ENCODE measurements at places on chromosomes 16 and 17. TPM values are rescaled to one million over a fixed set of nuclear protein-coding genes. Genes with fewer than 3 reads are reported as not detected.

DNA sequence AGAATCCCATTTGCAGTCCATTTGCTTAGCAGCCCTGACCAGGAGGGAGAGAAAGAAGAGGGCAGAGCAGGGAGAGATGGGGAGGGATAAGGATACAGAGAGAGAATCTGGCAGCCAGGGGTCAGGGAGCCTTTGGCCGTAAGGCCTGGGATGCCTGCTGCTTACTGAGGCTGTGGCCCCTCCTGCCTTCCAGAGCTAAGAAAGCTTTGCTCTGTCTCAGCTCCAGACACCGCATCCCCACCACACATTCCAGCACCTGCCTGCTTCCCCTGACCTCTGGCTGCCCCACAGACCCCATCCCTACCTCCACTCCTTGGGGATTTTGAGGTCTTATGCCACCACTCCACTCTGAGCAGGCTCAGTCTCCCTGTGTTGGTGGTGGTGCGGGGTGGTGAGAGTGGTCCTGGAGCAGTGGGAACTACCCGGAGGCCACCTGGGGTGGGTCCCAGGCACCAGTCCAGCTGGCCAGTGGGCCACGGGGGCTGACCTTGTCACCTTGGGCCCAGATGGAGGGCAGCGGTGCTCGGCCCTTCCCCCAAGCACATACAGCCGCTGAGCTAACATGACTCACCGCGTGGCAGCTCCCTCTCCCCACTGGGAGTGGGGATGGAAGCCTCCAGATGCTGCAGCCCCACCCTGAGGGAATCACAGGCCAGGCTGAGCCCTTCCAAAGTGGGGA, 58.3 kb downstream of the RAI1 start:
- no peak for DNase-seq

- DNase-seq = no peak
Observed at GRCh38 chr17:3885271-3885670, 7.6 kb downstream of the CAMKK1 start.

DNA sequence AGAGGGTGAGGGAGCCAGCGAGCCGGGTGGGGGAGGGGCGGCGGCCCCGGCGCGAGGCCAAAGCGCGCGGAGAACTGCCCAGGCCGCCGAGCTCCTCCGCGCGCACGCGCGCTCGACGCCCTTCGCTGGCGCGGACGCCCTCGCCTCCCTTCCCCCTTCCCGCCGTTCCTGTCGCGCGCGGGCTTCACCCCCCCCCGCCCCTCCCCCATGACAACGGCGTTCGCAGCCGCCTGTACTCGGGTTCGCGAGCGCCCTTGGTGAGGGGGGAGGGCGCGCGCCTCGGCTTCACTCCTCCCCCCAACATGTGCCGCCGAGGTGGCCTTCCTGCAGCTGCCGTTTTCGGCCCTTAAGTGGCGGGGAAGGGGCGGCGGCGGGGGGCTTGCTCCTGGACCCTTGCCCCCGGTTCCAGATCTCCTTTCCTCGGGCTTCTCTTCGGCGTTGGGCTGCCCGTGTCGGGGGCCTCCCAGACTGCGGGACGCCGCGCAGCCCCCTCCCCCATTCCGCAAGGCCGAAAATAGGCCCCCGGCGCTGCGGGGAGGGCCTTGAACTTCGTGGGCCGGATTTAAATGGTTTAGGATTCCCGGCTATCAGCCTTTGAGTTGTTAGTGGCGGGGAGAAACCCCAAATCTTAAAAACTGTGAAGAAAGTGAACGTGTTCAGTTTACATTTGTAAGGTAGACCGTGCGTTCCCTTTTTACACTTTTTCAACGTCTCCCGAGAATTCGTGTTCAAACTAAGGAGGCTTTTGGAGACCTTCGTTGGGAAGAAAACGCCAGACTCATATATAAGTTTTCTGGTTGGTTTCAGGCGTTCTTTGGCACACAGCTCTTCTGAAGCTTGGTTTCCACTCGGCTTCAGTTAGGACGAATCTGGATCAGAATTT, 653 bp downstream of the SRRM2 start:
- DNase-seq = peak; percentile 92

- DNase-seq = peak; percentile 88
Observed at GRCh38 chr16:88306860-88307545, 75.8 kb upstream of the ZNF469 start.

GRCh38 chr17:48294806-48295361, 135.1 kb downstream of the SKAP1 start:
- no peak for DNase-seq

DNA sequence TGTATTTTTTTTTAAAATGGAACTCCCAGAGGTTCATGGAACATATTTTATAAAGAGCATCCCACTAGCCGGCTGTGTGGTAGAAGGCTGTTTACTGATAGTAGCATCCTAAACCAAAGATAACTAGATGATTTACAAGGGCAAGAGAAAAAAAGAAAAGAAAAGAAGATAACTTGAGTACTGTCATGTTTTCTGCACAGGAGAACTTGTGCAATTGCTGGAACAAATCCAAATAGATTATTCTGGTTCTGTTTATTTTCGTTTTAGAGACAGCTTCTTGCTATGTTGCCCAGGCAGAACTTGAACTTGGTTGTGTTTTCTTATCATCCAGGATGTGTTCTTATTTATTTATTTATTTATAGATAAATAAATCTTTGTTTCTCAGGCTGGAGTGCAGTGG, 20.9 kb upstream of the PPM1D start:
- no peak for DNase-seq

DNA sequence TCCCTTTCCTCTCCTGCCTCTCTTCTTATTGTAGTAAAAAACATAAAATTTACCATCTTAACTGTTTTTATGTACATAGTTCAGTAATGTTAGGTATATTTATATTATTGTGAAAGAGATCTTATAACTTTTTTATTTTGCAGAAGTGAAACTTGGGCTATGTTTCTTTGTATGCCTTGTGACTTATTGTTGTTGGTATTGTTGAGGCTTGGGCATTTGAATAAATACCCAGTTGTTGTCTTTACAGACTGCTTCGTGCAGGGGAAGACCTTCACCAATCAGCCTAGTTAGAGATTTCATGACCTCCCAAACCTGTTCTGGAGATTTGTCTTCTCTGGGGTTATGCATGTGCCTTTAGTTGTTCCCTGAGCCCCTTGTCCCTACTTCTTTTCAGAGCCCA, 31.9 kb downstream of the REXO5 start:
- DNase-seq = no peak

DNA sequence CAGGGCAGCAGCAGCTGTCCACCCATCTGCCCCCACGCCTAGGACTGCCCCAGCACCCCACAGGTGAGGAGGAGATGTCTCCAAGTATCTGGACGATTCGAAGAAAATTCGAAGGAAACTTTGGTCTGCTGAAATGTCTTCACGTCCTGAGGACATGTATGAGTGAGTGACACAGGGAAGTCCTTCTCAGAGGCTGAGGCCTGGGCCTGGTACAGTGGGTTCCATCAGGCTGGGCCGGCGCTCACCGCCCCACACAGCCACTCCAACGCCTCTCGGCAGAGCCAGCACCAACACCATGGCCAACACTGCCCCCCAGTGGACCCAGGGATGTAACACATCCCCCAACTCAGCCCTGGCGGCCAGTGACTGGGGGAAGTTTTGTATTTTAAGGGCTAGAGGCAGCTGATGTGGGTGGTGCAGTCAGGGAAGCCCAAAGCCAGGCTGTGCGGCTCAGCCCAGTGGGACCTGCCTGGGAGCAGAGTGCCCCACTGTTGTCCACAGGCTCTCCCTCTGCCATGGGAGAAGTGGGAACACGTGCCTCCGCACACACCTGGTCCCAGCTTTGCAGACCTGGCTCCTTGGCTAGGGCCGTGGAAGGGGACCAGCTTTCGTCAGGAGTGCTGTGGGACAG, 55.8 kb upstream of the FASN start:
- DNase-seq = peak; percentile 82

DNA sequence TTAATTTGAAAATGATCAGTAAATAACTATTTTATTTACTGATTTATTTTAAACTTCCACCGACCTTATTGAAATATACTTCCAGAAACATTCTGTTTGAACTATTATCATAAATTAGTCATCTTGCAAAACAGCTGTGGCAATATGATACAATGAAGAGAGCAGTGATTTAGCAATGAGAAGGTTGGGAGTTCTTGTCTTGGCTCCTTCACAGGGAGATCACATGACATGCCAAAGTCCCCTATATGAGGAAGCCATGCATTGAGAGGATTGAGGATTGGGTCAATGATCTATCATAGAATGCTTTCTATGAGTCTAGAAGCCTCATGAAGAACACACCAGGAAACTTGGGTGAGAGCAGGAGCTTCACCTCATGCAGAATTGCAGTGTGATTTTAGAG, 222.7 kb downstream of the LGALS9B start:
- DNase-seq = no peak

GRCh38 chr17:7380321-7380720, 568 bp upstream of the TNK1 start:
- DNase-seq = peak; percentile 67

- DNase-seq = peak; percentile 88
Observed at GRCh38 chr16:46897471-46897870, 13.3 kb downstream of the GPT2 start.

SULT1A2 gene
- total RNA-seq = not detected

TEX19 gene
- total RNA-seq = not detected

- DNase-seq = peak; percentile 71
Observed at GRCh38 chr17:70055000-70055399, 20.0 kb upstream of the KCNJ16 start.

DNA sequence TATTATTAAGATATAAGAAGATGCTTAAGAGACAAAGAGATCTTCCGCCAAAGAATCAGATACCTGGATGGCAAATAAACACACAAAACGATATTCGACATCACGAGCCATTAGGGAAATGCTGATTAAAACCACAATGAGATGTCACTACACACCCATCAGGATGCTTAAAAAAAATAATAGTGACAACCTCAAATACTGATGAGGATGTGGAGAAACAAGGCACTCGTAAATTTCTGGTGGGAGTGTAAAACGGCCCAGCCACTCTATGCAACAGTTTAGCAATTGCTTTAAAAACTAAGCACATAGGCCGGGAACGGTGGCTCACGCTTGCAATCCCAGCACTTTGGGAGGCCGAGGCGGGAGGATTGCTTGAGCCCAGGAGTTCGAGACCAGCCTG, 39.4 kb downstream of the TBC1D16 start:
- DNase-seq = no peak

DNA sequence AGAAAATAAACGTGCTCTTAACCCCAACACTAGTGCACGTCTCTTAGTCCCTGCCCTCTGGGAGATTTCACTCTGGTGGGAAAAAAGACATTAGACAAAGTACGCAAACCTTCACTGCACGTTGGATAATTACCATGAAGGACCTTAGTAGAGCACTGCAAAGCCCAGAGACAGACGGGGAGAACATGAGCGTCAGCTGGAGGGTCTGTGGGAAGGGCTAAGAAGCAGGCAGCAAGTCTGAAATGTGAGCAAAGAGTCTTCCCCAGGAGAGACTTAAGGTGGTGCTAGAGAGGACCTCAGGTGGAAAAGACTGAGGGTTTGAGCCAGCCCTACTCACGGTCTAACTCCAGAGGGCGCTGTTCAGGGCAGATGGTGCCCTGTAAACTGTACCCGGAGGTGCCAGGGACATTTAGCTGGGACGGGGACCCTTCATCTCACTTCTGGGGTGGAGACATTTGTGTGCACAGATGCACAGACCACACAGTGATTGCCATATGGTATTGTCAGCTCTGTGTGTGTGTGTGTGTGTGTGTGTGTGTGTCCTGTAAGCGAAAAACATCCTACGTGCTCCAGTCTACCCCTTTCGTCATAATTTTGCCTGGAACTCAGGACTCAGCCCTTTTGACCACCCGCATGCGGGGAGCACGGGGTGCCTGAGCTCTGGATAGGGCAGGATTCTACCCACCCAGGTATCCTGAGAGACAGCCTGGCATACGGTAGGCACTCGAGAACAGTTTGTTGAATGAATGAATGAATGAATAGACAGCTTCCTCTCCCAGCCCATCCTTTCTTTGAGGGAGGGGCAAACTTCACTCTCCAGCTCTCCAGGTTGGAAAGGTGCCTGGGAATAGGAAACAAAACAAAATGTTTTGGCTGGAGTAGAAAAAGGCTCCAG, 10.1 kb upstream of the STAC2 start:
- peak; percentile 68 for DNase-seq

GRCh38 chr16:58859958-58860669, 126.0 kb upstream of the GOT2 start:
- DNase-seq = no peak

DNA sequence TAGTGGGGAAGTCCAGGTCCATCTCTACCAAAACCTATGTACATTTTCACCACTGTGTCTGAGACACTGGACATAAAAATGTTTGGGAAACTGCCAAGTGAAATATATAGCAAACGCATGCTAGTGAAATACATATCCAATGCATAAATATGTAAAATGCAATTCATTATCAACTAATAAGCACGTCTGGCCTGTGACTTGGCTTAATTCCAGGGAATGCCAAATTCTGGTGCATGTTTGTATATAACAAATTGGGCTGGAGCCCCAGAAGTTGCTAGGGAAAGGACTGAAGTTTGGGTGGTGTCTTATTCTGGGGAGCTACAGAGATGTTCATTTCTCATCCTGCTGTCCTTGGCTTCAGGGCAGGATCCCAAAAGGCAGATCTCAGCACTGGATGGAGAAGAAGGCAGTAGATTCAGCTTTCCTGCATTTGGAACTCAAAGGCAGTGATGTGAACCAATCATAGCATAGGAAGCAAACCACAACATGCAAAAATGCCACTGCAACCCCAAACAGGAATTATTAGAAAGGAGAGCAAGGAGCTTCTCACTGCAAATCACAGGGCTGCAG, 184.3 kb downstream of the HS3ST3A1 start:
- no peak for DNase-seq

- DNase-seq = no peak
Observed at GRCh38 chr16:87818533-87819161, 50.7 kb downstream of the SLC7A5 start.

DNA sequence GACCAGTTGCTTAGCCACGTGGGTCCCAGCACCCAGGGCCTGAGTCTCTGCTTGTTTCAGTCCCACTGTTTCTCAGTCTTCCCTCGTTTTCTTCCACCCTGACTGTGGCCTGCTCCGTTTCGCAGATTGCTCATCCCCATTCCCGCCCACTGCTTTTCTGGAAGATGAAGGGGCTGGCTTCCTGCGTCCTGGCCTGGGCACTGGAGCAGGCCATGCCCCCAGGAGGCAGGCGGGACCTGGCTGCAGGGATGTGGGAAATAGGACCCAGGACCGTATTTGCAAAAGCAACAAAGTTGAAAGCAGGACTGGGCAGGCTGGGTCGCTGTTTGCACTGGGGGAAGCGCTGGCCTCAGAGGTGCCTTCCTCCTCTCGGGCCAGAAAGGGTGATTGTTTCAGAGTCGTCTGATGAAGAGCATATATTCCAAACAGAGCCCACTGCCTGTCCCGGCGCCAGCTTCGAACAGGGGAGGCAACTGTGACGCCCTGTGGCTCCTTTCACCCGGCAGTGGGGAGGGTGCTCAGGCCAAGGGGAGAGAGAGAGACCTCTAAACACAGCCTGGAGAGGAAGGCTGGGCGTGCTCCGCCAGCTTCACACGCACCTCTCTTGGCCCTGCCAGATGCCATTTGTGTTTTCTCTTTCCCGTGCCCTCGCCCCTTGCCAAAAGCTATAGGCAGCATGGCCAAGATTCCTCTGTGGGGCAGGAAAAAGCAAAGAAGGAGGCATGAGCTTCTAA, 108.6 kb downstream of the CMIP start:
- peak; percentile 62 for DNase-seq
